Aorta (tissue), 5 donors: ENCODE measurements at places on chromosomes 4 and X.

GRCh38 chr4:126965877-126966276, 666.9 kb upstream of the INTU start:
- H3K27me3 ChIP-seq, result no peaks in the 10 kb centered on the region
- H3K4me3 ChIP-seq, result no peak overlapping the region
- H3K4me1 ChIP-seq, result no peaks in the 10 kb centered on the region

DNA sequence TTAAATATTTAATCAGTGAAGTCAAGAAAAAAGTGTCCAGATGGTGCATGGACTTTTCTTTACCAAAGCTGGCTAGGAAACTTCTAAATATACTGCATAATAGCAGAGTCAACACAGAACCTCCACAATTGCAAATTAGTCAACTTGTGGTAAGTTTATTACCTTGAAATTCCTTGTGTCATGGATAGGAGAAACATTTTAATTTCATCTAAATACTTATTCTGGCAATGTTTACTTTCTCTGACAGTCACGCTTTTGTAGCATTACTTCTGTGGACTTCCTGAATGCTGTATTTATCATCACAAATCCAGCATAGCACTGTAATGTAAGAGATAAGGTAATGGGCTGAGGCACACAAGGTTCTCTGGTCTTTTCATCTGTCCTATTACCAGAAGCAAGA, 2266.1 kb downstream of the PCDH7 start:
- H3K4me1 ChIP-seq, result no peaks in the 10 kb centered on the region
- H3K27ac ChIP-seq, result no peak overlapping the region
- H3K4me3 ChIP-seq, result no peak overlapping the region
- no peaks in the 10 kb centered on the region for H3K27me3 ChIP-seq

DNA sequence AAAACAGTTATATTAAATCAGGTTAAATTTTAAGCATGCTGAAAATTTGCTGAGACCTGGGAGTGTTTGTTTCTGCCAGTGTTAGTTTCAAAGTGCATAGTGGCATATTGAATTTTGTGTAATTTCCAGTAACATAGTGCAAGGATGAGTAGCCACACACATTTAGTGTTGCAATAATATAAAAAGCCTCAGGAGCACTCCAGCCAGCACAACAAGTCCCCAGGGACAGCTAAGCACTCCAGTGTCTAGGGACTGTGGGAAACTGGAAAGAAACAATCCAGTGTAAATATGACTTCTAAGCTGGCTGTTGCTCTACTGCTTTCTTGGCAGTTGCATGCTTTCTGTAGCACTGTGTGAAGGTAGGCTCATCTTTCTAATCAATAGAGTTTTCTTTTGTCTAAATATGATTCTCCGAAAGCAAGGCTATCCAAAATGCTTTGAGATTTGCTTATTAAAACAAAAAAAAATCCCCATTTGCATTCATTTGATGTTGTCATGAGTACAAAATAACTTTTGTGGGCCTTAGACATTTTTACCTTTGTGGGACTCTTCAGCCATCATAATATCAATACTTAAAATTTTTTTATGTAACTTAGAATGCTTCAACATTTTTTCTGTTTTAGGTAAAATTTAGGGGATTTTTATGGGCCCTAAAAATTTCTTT, 24.2 kb upstream of the CXCL2 start:
- H3K4me1 ChIP-seq, result peaks cover 2% of the 10 kb centered on the region
- H3K36me3 ChIP-seq, result no peaks in the 10 kb centered on the region
- H3K4me3 ChIP-seq, result no peak overlapping the region
- no peaks in the 10 kb centered on the region for H3K27me3 ChIP-seq

- no peak overlapping the region for H3K27ac ChIP-seq
- H3K36me3 ChIP-seq, result no peaks in the 10 kb centered on the region
- DNase-seq, result no peak
- no peaks in the 10 kb centered on the region for H3K27me3 ChIP-seq
- no peak overlapping the region for H3K4me3 ChIP-seq
Measured at GRCh38 chr4:82721819-82722423, 76.7 kb downstream of the SCD5 start.

- DNase-seq, result no peak
- no peak overlapping the region for H3K4me3 ChIP-seq
- no peak overlapping the region for H3K27ac ChIP-seq
Measured at GRCh38 chr4:78624048-78624447, 72.5 kb downstream of the ANXA3 start.

- no peaks in the 10 kb centered on the region for H3K4me1 ChIP-seq
- peak overlapping the region; percentile 67 for H3K27ac ChIP-seq
Measured at GRCh38 chrX:150504397-150505182, 63.8 kb upstream of the MTM1 start.

GRCh38 chr4:74133786-74134499, 24.0 kb upstream of the MTHFD2L start:
- H3K36me3 ChIP-seq, result no peaks in the 10 kb centered on the region
- no peaks in the 10 kb centered on the region for H3K27me3 ChIP-seq
- no peaks in the 10 kb centered on the region for H3K4me1 ChIP-seq
- no peak overlapping the region for H3K4me3 ChIP-seq
- DNase-seq, result peak; percentile 86

DNA sequence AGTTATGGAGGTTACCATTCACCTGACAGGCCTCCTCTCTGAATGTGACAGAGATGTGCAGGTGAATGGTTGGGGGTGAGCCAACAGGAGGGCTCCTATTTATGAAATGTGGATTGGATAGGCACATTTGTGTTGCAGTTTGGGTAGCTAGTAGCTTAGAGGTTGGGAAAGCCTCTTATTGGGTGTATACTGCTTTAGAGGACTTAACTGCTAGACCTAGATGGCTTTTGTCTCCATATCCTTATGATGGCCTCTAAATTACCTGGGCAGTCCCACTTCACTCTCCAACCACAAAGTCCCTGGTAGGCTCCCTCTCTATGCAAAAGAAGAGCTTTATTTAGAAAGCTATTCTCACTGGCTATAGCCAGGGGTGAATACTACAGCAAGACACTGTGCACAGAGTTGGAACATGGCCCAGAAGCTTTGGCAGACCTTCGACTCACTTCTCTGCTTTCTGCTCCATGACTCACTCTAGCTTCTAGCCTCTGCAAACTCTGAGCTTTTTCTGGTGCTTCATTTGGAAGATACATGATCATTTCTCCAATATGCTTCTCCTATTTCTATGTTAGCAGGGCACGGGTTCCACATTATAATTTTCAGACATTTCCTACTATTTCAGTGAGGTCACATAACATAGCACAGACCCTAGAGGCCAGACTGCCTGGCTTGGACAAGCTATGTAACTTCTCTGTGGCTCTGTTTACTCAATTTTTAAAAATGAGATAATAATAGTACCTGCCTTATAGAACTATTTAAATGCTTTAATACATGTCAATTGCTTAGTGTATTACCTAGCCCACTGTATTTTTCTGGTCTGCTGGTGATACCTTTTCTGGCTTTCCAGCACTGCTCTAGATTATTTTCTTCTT, 6.0 kb upstream of the VGLL1 start:
- no peaks in the 10 kb centered on the region for H3K27me3 ChIP-seq
- DNase-seq, result peak; percentile 83
- H3K36me3 ChIP-seq, result no peaks in the 10 kb centered on the region
- H3K4me1 ChIP-seq, result no peaks in the 10 kb centered on the region
- no peak overlapping the region for H3K27ac ChIP-seq
- H3K4me3 ChIP-seq, result no peak overlapping the region

DNA sequence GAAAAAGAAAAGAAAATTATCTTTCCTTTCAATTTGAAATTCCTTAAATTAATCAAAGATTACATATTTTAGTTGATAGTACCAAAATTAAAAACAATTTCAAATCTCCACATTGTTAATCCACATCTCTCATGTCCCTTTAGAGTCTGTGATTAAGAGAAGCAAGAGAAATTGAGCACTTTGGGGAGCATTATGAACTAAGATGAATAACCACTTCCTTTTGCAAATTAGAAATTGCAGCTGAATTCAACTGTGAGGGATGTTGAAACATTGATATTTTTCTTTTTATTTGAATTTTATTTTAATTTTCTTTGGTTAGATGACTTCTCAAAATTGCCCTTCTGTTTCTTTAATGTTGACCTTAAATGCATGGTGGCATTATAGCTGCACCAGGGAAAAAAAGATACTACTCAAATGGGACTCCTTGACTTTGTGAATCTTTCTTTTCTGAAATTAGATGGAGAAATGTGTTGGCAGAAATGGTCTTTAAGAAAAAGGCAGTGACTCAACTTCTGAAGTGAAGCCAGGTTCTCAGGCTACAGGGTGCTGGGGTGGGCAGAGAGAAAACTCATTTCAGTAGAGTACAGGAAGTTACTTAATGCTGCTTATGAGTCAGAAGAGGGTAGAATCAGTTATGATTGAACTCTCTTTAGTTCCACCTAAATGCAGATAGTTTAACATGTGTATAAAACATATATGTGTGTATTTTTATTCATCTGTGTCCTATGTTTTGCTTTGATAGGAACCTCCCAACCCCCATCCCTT, 92.0 kb upstream of the TNIP3 start:
- no peaks in the 10 kb centered on the region for H3K27me3 ChIP-seq
- no peak overlapping the region for H3K4me3 ChIP-seq
- H3K27ac ChIP-seq, result no peak overlapping the region
- no peaks in the 10 kb centered on the region for H3K36me3 ChIP-seq
- DNase-seq, result no peak

DNA sequence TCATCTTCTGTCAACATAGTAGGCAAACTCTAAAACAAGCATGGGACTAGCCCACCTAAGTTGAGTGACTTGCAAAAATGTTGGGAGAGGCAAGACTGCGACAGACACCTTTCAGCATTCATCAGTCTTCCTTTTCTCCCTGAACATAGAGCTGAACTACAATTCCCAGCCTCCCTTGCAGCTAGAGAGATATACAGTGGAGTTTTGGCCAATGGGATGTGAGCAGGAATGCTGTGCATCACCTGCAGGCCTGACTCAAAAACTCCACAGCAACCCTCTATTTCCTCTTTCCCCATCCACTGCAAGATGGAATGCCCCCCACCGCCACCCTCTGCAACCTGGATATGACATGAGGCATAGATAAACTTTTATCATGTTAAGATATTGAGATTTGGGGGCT, 66.5 kb downstream of the PDHA1 start:
- no peak overlapping the region for H3K27ac ChIP-seq
- H3K4me1 ChIP-seq, result no peaks in the 10 kb centered on the region
- no peak for DNase-seq
- no peaks in the 10 kb centered on the region for H3K27me3 ChIP-seq

GRCh38 chr4:94352163-94352562, 9.5 kb upstream of the HPGDS start:
- H3K36me3 ChIP-seq, result no peaks in the 10 kb centered on the region
- H3K4me1 ChIP-seq, result no peaks in the 10 kb centered on the region
- H3K27ac ChIP-seq, result no peak overlapping the region
- DNase-seq, result no peak
- no peak overlapping the region for H3K4me3 ChIP-seq
- no peaks in the 10 kb centered on the region for H3K27me3 ChIP-seq

GRCh38 chr4:94530073-94530472, 78.3 kb downstream of the PDLIM5 start:
- H3K4me1 ChIP-seq, result peaks cover 10% of the 10 kb centered on the region
- DNase-seq, result no peak
- no peaks in the 10 kb centered on the region for H3K27me3 ChIP-seq
- H3K36me3 ChIP-seq, result no peaks in the 10 kb centered on the region
- no peak overlapping the region for H3K27ac ChIP-seq
- no peak overlapping the region for H3K4me3 ChIP-seq

DNA sequence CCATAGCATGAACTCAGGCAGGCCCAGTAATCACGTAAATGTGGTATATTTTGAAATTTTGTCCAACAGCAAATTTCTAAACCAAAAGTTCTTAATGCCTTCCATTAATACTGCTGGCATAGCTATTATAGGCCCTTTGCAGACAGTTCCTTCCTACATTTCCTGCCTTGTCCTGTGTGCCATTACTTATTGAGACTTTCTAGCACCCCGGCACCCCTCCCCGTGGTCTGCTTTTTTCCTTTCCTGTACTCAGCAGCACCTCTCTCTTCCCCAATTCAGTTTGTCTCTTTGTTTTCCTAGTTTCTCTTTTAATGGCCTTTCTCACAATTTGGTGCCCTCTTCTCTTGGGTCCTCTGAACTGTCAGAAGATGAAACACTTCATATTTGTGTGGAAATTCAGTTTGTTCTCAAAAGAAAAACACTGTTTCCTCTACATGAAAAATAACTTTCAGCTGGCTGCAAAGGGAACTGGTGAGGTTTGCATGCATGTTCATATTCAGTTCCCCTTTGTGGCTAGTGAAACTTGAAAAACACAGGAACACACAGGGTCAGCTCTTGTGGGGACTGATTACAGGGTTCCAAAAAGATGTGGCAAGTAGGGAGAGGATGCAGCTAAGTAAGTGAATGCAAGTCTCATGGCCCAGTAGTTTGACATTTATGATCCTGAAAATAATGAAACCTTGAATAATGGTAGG, 17.1 kb downstream of the GPR34 start:
- H3K4me1 ChIP-seq, result no peaks in the 10 kb centered on the region
- no peak overlapping the region for H3K27ac ChIP-seq
- no peaks in the 10 kb centered on the region for H3K27me3 ChIP-seq
- H3K36me3 ChIP-seq, result no peaks in the 10 kb centered on the region
- no peak for DNase-seq

DNA sequence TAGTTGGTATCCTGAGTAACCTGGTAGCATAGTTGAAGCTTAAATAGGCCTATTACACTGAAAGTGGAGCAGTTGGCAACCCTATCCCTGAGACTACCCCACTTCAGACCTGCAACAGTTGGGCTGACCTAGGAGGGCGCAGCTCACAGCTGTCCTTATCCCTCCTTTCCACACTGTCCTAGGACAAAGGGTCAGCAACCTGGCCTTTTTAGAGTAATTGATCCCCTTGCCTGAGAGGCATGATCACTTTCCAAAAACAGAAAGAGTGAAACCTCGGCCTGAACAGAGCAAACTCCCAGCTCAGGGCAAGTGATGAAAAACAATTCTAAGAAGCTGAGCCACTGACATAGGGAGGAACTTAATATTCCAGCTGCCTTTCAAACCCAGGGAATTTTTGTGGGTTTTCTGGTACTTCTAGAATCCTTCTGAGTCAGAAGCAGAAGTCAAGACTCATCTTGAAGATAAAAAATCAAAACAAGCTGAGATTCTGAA, 94.9 kb upstream of the MYOZ2 start:
- no peak overlapping the region for H3K4me3 ChIP-seq
- H3K36me3 ChIP-seq, result no peaks in the 10 kb centered on the region
- no peak for DNase-seq

- H3K27me3 ChIP-seq, result no peaks in the 10 kb centered on the region
- DNase-seq, result no peak
- H3K4me1 ChIP-seq, result no peaks in the 10 kb centered on the region
- H3K4me3 ChIP-seq, result peak within 1 kb of the TSS; percentile 33
Measured at GRCh38 chr4:42152507-42153504, at the start of gene BEND4. BEND4 (minus strand) TSS chr4:42152655; CDS start chr4:42152143, 512 bp downstream.

DNA sequence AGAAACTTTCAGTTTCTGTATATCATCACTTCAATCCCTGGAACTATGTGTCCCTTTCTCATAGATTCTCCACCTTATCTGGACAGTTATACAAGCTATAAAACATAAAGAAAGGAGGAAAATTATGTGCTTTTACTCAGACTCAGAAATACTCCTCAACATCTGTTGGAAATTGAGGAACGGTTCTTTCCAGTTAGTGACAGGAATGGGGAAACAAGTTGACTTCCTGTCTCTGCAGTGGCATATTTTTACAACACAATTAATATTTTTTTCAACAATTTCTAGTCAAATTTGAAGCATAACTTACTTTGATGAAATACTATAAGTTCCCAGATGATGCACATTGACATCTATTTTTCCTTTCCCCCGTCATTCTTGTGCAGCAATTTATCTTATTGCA, 27.9 kb downstream of the ABHD18 start:
- H3K27ac ChIP-seq, result no peak overlapping the region
- no peaks in the 10 kb centered on the region for H3K27me3 ChIP-seq
- no peaks in the 10 kb centered on the region for H3K4me1 ChIP-seq
- H3K36me3 ChIP-seq, result no peaks in the 10 kb centered on the region
